Mesothelial cell of epicardium (in vitro differentiated cells): ENCODE measurements at places on chromosomes 5 and 9. TPM values are rescaled to one million over a fixed set of nuclear protein-coding genes. Genes with fewer than 3 reads are reported as not detected.

RAPGEF1 gene
- 49.3 to 59.1 TPM (median 50.4 TPM) in 3 replicates for total RNA-seq

CDKN2B gene
- total RNA-seq = 40.3 to 47.6 TPM (median 45.2 TPM) in 3 replicates

PCDHGA5 gene
- total RNA-seq = 0.51 to 0.66 TPM (median 0.52 TPM) in 3 replicates

SEMA4D gene
- total RNA-seq = 41.8 to 44.7 TPM (median 42.7 TPM) in 3 replicates

CNTNAP3B gene
- 5.2 to 5.6 TPM (median 5.6 TPM) in 3 replicates for total RNA-seq

ACOT12 gene
- not detected in 3 replicates for total RNA-seq

ARL14EPL gene
- total RNA-seq = 0.25 TPM in 1 of 3 replicates, not detected in the others

SPZ1 gene
- total RNA-seq = not detected in 3 replicates

NUTM2G gene
- total RNA-seq = 0.16 to 0.20 TPM in 2 of 3 replicates, not detected in the other

SMIM33 gene
- not detected in 3 replicates for total RNA-seq

PCDHB15 gene
- 2.2 to 2.4 TPM (median 2.3 TPM) in 3 replicates for total RNA-seq
